ENCODE measurements at places on chromosomes 16 and 17. TPM values are rescaled to one million over a fixed set of nuclear protein-coding genes. Genes with fewer than 3 reads are reported as not detected.

CA10 gene
- total RNA-seq: 0.31 TPM

GAST gene
- not detected for total RNA-seq

THUMPD1 gene
- total RNA-seq: 62.0 TPM

ITGB3 gene
- total RNA-seq: 0.35 TPM

HNF1B gene
- 1.1 TPM for total RNA-seq
